Naive B cell (primary cell): ENCODE measurements at places on chromosomes 2 and 18.

GRCh38 chr2:133413863-133414262 lies 154.4 kb downstream of the NCKAP5 start:
- DNase-seq = no peak

DNA sequence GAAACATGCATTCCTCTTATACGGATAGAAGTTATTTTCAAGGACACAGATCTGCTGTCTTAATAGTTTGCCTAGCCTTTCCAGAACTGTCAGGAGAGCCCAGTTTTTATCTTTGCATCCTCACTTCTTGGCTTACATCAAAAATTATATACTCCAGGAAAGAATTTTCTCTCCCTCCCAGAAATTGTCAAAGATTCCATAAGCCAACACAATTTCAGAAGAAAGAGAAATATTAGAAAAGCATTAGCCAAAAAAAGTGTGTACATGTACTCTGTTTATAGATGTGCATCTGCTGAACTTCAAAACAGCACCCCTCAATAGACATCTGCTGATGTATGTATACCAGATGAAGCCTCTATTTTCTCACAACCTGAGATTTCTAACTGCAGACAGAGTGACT lies 210.4 kb downstream of the METTL4 start:
- no peak for DNase-seq

DNA sequence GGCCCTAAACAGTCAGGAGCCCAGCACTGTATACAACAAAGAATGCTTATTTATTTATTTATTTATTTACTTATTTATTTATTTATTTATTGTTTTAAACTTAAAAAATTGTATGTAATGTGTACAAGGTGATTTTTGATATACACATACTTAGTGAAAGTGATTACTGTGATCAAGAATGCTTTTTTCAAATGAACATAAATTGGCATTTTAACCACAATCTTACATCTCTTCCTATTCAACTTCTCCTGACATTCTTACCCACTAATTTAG lies 776.6 kb downstream of the TSN start:
- no peak for DNase-seq

DNA sequence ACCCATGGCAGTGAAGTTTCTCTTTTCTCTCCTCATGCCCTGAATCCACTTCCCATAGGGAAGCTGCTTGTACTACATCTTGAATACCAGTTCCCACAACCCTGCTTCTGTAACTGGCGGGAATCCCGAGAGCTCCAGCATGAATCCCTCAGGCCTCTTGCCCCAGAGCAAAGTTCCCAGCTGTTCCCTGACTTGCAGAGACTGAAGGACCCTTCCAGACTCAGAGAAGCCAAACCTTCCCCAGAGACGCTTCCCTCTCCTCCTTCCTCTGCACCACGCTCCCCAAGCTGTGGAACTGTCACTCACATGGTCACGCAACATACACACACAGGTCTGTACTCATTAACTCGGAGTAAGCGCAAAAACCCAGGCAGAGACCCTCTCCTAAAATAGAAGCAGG lies 26.4 kb downstream of the TRAPPC12 start:
- no peak for DNase-seq

DNA sequence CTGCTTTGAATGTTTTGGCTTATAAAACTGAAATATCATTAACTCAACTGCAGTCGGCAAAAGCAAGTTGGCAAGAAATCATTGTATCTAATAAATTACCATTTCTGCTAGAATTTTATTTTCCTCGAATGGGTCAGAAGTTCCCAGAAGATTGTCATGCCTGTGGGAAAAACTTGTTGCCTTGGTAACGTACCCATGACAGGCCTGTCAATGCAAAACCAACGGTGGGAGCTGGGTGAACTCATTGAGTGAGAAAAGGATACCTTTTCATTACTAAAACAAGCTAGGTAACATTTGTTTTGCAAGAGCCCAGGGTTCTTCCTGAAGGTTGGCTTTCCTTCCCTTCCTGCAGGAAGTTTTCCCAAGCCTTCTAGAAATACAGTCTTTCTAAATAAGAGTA lies 9.5 kb downstream of the PLB1 start:
- DNase-seq = no peak

GRCh38 chr2:205561441-205561840 lies 120.9 kb upstream of the NRP2 start:
- no peak for DNase-seq

DNA sequence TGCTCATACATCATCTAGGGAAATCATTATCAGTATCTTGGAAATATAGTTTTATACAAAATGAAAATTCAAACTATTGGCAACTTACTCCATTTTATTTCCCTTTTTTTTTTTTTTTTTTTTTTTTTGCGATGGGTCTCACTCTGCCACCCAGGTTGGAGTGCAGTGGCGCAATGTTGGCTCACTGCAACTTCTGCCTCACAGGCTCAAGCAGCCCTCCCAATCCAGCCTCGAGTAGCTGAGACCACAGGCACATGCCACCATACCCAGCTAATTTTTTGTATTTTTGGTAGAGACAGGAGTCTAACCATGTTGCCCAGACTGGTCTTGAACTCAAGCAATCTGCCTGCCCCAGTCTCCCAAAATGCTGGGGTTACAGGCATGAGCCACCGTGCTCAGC lies 29.0 kb downstream of the OLA1 start:
- DNase-seq = no peak

DNA sequence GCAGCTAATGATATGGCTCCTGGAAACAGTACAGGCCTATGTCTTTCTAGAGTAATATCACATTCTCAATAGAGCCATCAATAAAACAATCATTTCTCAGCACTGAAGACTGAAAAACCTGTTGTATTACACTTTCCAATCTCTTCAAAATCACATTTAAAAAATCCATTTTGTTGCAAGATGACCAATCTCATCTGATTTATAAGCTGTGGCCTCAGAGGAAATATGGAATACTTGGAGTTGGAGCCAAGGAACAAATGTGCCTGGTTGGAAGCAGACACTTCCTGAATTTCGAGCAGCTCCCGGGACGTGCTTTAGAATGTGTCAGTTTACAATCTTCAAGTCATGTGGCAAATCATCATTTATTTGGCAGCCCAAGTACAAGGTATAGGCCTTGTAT lies 114.5 kb downstream of the ADCYAP1 start:
- DNase-seq = no peak

DNA sequence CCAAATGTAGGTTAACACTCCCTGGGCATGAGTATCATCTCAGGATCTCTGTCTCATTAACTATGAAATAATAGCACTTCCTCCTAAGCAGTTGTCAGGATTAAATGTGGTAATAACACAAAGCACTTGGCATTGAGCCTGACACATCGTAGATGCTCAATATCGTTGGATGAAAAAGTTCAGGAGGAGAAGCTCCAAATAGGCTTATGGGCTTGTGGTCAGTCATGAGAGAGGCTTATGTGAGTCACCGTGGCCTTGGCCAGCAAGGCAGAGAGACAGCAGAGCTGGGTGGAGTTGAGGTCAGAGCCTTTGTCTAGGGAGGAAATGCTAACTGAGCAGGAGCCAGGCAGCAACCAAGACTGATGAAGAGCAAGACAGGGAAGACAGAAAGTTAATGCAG lies 68.3 kb upstream of the PPM1B start:
- no peak for DNase-seq
